Regular cardiac myocyte (primary cell): ENCODE measurements at places on chromosomes 5 and 9. TPM values are rescaled to one million over a fixed set of nuclear protein-coding genes. Genes with fewer than 3 reads are reported as not detected.

The ENTPD8 gene
- total RNA-seq: not detected in 2 replicates

The C9orf40 gene
- 4.8 and 7.3 TPM in 2 replicates for total RNA-seq

The SEMA5A gene
- total RNA-seq: 18.0 and 44.3 TPM in 2 replicates

The NOL6 gene
- total RNA-seq: 19.4 and 45.8 TPM in 2 replicates

The IL7R gene
- total RNA-seq: 2.3 and 13.2 TPM in 2 replicates

The PPP2R2B gene
- 1.7 TPM in 1 of 2 replicates, not detected in the other for total RNA-seq

The SHC3 gene
- 17.8 and 22.3 TPM in 2 replicates for total RNA-seq

The DPP7 gene
- total RNA-seq: 33.9 and 69.9 TPM in 2 replicates

The CDH12 gene
- not detected in 2 replicates for total RNA-seq

The IL3 gene
- not detected in 2 replicates for total RNA-seq

The C5orf52 gene
- not detected in 2 replicates for total RNA-seq

The PRPF4 gene
- total RNA-seq: 28.2 and 57.5 TPM in 2 replicates

The LCN1 gene
- total RNA-seq: under 0.01 TPM in 1 of 2 replicates, not detected in the other

The LRRC14B gene
- not detected in 2 replicates for total RNA-seq

The PKD2L2 gene
- 0.38 TPM in 1 of 2 replicates, not detected in the other for total RNA-seq

The PCA3 gene
- under 0.01 TPM in 1 of 2 replicates, not detected in the other for total RNA-seq

The RNF208 gene
- total RNA-seq: 0.19 and 0.28 TPM in 2 replicates

The CDC20B gene
- 0.19 and 0.56 TPM in 2 replicates for total RNA-seq

The SHISAL2B gene
- not detected in 2 replicates for total RNA-seq

The DNAH5 gene
- 0.38 and 1.4 TPM in 2 replicates for total RNA-seq

The SUSD3 gene
- total RNA-seq: 0.19 TPM in 1 of 2 replicates, not detected in the other

The SNCAIP gene
- 0.19 and 0.85 TPM in 2 replicates for total RNA-seq

The PCDHGA4 gene
- total RNA-seq: 2.9 and 8.2 TPM in 2 replicates

The DCTN3 gene
- total RNA-seq: 79.2 and 166 TPM in 2 replicates

The FTMT gene
- total RNA-seq: not detected in 2 replicates

The TMC1 gene
- under 0.01 TPM in 1 of 2 replicates, not detected in the other for total RNA-seq

The SERF1B gene
- 10.7 TPM in 2 replicates for total RNA-seq

The SMAD5 gene
- 48.2 and 49.7 TPM in 2 replicates for total RNA-seq

The EDIL3 gene
- 83.2 and 246 TPM in 2 replicates for total RNA-seq

The ACTBL2 gene
- total RNA-seq: under 0.01 and 0.19 TPM in 2 replicates

The KCNT1 gene
- total RNA-seq: not detected in 2 replicates

The ARL14EPL gene
- 0.19 TPM in 1 of 2 replicates, not detected in the other for total RNA-seq

The CCDC187 gene
- total RNA-seq: under 0.01 TPM in 2 replicates

The TIMD4 gene
- not detected in 2 replicates for total RNA-seq

The RIMOC1 gene
- 12.8 and 18.3 TPM in 2 replicates for total RNA-seq

The FCN2 gene
- 0.28 TPM in 1 of 2 replicates, not detected in the other for total RNA-seq
